ENCODE measurements at places on chromosomes 12 and 14.

DNA sequence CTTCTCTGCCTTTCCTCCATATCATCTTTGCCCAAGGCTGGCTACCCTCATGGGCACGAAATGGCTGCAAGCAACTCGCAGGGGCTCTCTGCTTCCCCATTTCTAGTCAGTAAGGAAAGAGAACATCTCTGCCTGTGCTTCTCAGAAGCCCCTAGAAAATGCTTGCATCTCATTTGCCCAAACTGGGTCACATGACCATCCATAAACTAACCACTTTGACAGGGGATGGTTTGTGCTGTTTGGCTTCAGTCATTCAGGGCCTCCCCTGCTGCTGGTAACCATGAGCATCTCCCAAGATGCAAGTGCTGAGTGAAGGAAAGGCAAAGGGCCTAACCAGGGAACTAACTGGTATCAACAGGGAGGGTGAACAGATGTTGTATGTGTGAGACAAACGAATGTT lies 91.1 kb downstream of the CCDC60 start:
- no peak for DNase-seq

DNA sequence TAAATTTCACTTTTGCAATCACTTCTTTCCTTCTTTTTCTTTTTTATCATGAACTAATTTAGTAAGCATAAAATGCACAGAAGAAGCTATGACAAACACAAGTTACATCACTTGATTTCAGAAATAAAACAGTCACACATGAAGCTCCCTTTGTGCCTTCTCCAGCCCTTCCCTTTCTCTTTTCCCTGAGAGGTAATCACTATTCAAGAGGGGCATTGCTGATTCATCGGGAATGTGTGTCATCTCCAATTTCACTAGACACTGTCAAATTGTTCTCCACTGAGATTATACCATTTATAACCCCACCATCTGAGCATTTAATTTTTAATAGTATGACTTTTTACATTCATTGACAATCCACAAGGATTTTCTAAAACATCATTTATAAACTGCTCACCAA lies 91.6 kb upstream of the PTPRQ start:
- DNase-seq: peak; percentile 6

GRCh38 chr14:61514927-61515326 lies 180.4 kb upstream of the HIF1A start:
- DNase-seq: no peak

- DNase-seq: peak; percentile 67
These were observed 18.7 kb upstream of the EPYC start for GRCh38 chr12:91023326-91024004.

DNA sequence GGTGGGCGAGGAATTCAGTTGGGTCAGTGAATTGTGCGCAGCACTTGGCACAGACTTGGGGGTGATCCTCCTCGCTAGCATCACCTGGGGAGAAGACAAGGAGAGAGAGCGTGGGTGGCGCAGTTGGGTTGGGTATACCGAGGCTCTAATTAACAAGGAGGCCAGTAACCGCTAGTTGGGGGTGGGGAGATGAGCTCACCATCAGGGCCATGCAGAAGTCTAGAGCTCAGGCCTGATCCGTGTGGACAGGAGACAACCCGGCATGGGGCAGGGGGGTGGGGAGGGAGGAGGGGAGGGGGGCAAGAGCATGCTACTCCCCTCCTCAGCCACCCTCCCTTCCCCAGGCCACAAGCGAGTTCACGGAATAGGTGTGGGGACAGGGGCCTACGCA lies 580 bp downstream of the SALL2 start:
- no peak for DNase-seq

- DNase-seq: no peak
These were observed 118.8 kb upstream of the CCND2 start for GRCh38 chr12:4154672-4155225.

GRCh38 chr12:111202237-111202915 lies 166.5 kb downstream of the PHETA1 start:
- no peak for DNase-seq

DNA sequence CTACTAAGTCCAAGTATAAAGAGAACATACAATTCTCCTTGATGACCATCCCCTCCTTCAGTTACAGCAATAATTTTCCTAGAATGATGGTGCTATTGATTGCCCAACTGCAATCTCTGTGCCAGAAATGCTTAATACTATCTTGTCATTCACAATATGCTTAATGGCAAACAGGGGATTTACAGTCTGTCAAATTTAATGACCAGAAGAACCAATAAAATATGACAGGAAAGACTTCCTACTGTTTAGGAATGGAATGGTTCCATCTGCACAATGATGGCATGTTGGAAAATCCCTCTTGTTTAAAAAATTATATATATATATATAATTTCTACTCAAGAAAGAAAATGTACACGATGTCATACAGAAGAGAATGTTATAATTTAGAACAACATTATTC lies 623.2 kb downstream of the CCER1 start:
- no peak for DNase-seq

DNA sequence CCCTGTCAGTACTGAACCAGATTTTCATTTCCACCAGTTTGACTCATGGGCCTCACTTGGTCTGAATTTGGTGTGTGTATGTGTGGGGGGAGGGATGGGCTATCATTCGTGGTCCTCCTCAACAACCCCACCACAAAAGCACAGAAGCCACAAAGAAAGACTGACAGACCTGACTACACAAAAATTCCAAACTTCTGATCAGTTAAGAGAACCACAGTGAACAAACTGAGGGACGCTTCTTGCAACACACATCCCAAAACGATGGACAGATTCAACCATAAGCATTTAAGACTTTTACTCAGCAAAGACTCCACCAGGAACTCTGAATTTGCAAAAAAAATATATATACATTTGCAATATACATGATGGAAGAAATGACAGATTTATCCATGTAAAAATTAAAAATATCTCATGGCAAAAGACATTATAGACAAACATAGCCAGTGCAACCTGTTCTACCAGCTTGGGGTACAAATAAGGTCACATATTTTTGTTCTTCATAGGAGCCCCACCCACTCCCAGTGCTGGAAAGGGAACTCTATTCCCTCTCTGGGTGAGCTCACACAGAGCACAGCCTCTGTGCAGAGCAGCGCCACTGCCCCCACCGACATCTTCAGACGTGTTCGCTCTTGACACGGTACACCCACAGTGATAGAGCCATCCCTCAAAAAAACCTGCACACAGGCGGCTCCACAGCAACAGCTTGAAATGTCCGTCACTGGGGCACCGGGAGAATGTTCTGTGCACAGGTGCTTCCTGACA lies 49.7 kb downstream of the JAG2 start:
- DNase-seq: no peak

All from non-pigmented ciliary epithelial cell (primary cell).